ENCODE measurements at places on chromosomes 2 and 18.
A peak's percentile ranks its signal among the peaks of the same experiment; 100 is the strongest.

- DNase-seq, result no peak
Measured at GRCh38 chr2:218093879-218094278, 24.8 kb downstream of the RUFY4 start.

DNA sequence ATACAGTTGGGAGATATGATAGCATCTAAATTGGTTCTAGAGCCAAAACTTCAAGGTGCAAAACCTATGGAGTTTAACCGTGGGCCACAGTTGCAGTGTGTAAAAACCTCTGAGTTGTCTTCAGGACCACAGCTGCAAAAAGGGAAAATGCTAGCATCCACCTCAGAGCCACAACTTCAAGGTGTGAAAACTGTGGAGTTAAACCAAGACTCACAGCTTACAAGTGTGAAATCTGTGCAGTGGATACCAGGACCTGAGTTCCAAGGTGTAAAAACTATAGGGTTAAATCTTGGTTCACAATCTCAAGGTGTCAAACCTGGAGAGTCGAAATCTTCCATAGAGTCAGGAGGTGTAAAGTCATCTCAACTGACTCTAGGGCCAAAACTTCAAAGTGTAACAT is 10.4 kb upstream of the ZNF512 start:
- DNase-seq, result peak; percentile 31

DNA sequence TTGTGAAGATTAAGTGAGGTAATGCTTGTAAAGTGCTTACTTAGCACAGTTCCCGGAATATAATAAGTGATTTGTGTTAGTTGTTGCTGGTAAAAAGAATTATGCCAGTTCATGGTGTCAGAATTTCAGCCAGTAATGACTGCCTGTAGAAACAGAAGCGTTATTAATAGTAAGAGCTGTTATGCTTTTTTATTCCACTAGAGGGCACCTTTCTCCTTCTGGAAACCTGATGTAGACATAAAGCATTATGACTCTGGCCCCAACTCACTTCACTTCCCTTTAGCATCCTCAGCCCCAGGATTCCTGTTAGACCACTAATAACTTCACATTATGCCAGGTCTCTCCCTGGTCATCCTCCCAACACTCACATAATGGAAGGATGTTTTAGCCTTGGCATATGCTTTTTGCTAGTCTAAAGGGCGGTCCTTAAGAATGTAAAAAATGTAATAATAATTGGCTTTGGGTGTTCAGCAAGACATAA is 34.9 kb downstream of the C18orf54 start:
- peak; percentile 74 for DNase-seq

DNA sequence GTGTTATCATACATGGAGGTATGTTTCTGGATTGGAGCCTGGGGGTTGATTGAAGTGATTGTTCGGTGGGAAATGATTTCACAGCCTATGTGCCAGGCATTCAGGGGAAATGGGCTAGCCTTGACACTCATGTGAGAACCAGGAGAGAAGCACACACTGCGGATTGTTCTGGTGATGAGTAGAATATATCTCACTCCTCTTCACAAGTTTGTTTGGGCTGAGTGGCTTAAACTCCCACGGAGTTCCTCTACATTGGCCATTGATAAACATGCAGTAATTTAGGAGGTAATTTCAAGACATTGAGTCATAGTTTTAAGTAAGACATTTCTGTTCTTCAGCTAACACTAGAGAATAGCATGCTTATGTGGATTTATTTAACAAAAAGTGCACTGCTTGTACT is 498.9 kb upstream of the NETO1 start:
- DNase-seq, result peak; percentile 3

DNA sequence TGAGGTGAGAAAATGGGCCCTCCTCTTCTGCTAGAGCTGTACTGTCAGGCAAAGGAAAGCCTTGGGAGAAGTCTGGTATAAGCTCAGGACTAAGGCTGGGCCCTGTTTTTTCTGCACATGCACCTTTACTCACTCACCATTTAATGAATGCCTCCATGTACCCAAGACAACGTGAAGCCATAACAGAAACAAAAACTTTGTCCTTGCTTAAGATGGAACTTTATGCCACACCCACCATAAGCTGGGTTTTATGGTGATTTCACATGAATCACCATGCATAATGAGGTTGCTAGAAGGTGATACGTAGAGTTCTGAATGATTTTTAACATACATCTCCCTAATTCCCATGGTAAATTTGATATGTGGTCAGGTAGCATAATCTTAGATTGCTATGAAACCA is 63.7 kb upstream of the CYP26B1 start:
- DNase-seq, result no peak

- no peak for DNase-seq
Measured at GRCh38 chr2:199955007-199955338, 318 bp downstream of the TYW5 start.

DNA sequence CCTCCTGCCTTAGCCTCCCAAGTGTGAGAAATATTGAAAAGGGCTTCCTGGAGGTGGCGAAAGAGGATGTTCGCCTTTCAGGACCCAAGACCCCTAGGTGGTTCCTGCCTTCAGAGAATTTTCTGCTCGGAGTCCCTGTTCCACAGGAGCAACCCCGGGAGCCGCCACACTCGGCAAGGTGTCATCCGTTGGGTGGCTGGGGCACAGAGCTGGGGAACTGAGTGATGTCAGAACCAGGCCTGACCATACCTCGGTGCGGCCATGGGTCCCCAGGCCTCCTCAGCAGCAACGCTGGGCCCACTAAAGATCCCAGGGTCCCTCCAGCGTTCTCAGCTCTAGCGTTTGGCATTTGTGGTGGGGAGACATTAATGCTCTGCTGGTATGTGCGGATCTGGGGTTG is 23.7 kb upstream of the TAF1B start:
- DNase-seq, result no peak

DNA sequence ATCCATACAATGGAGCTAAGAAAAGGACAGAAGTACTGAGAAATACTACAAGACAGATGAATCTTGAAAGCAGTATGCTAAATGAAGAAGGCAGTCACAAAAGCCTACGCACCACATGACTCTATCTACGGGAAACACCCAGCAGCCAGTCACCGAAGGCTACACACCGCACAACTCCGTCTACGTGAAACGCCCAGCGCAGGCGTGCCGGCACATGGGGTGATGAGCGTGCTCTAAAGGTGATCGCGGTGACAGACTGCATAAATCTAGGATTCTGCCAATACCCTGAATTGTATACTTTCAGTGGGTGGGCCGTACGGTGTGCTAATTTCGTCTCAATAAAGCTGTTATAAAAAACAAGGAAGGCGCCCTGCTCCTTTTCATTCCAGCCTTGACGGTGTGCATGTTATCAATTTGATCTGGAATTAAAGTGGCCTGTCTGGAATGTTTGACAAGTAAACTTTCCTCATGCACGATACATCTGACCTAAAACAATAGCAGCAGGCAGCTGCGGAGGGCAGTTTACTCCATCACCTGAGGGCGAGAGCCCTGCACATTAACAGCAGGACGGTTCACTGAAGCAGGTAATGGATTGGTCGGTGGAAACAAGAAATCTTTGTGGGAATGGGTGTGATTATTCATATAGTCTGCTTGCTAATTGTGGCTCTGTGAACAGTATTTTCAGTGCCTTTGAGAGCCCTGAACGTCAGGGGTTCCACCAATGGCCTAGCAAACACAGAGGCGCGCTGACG is 86.2 kb upstream of the SALL3 start:
- DNase-seq, result no peak

DNA sequence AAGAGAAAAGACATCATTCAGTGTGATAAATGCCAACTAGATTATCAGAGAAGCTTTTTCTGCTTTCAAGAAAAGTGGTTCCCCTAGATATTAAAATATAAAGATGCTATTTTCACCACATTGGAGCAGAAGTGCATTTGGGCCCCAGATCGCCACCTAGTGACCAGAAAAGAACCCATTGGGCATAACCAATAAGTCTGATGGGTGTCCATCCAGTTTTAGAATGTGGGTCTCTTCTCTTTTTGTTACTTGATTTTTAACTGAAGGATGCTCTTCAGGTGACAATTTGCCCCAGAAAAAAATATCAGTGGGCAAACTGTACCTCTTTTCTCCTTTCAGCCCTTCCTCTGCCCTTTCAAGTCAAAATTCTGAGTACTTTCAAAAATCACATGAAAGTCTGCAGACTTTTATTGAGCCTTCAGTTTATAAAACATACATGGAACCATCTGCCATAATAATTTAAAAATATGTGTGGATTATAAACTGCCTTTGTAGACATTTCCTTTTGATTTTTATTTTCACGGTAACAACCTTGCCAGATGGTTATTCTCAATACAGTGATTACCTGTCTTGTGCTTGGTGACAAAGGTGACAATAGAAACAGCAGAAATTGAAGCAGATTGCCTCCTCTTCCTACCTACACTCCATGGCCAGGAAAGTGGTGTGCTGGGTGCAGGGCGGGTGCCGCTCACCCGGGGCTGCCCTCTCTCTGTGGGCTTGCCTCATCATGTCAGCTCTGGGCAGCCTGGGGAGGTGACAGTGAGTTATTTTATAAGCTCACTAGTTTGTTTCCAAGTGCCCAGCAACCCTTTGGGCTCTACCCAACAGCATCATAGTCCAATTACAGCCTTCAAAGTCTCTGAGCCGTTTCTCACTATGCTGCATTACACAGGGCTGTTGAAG is 124.5 kb downstream of the DCDC2C start:
- DNase-seq, result peak; percentile 42

DNA sequence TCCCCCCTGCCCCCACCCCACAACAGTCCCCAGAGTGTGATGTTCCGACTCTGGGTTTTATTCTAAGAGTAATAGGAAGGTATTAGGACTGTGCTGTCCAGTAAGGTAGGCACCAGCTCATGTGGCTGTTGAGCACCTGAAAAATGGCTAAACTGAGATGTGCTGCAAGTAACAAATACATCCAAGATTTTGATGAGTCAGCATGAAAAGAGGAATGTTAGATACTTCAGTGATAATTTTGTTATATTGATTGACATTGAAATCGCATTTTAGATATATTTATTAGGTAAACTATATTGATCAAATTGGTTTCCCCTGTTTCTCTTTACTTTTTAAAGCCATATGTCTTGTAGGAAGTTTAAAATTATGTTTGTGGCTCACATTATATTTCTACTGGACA is 147.8 kb downstream of the FTCDNL1 start:
- no peak for DNase-seq
